Cardiac septum (tissue), 1 donor: ENCODE measurements at places on chromosomes 13 and 19. TPM values are rescaled to one million over a fixed set of nuclear protein-coding genes. Genes with fewer than 3 reads are reported as not detected.

YJU2 gene
- 11.7 TPM for total RNA-seq

CARS2 gene
- total RNA-seq, result 48.3 TPM

ZNF555 gene
- total RNA-seq, result 6.9 TPM

ABCA7 gene
- 10.5 TPM for total RNA-seq

SYT3 gene
- total RNA-seq, result not detected

ERICH4 gene
- total RNA-seq, result not detected

KLK6 gene
- total RNA-seq, result not detected

S1PR4 gene
- 1.2 TPM for total RNA-seq

- DNase-seq, result no peak
These were observed 2.0 kb upstream of the POLD1 start for GRCh38 chr19:50381881-50382729.

GRCh38 chr13:21871919-21872318 lies 201.0 kb downstream of the FGF9 start:
- DNase-seq, result no peak

DNA sequence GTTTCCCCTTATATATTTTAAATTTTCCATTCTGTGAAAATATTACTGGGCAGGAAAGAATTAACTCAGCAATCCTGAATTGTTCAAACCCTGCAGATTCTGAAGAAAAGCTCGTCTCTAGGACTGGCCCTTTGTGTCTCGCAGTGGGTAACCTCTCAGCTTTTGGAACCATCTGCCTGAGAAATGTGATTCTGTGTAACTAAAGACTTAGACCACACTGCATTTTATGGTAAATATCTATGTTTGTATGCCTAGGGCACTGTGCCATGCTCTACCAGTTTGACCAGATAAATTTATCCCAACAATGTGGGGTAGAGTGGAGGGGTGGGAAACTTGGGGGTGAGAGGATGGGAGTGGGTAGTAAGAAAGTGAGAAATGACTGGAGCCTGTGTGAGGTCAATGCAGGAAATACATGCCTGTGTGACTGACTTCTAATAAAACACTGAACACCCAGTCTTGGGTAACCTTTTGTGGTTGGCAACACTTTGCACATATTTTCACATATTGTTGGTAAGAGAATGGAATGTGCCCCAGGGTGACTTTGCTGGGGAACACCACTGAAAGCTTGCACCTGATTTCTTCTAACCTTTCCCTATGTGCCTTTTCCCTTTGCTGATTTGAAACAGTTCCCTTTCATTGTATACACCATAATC lies 1181.9 kb downstream of the OLFM4 start:
- no peak for DNase-seq

- DNase-seq, result no peak
These were observed 44.9 kb upstream of the USPL1 start for GRCh38 chr13:30572859-30573275.

- no peak for DNase-seq
These were observed 37.5 kb downstream of the RFC3 start for GRCh38 chr13:33855371-33855895.

DNA sequence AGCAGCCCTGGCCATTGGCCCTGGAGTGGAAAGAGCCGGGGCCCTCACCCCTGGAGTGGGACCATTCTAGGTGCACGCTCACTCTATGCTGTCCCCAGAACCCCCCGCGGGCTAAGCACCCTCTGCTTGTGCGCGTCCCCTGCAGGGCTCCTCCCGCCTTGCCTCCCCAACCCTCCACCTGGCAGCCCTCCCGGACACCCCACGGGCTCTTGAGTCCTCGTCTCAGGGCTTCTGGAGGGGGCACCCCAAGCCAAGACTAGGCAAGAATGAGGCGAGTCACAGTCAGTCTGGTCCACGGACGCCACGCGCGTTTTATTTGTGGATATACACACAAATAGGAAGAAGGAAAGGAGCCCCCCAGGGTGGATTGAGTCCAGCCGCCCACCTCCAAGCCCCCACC lies 7.0 kb upstream of the TMEM161A start:
- DNase-seq, result no peak

DNA sequence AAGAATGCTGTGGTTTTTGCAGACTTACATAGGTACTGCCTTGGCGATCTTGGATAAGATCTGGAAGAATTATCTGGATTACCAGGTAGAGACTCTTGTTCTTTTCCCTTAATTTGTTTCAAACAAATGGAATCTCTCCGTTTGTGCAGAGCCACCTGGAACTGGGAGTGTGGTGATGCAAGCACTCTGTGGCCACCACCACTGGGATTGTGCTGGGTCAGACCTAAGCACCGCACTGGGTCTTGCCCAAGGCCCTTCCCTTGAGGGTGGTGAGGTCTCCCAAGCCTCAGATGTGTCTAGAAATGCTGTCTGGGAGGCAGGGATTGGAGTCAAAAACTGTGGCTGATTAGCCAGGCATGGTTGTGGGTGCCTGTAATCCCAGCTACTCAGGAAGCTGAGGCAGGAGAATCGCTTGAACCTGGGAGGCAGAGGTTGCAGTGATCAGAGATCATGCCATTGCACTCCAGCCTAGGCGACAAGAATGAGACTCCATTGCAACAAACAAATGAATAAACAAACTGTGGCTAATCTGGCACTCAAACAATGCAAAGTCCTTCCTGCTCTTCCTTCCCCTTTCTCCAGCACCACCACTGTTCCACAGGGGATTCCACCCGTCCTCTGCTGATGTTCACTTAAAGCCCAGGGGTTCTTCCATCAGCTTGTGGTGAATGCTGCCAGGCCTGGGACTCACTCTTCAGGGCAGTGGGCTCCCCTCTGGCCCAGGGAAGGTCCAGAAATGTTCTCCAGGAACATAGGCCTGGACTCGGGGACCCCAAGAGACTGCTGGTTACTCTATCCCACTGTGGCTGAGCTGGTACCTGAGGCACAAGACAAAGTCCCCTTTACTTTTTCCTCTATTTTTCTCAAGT lies 10.8 kb upstream of the CEACAM1 start:
- peak; percentile 20 for DNase-seq

- no peak for DNase-seq
These were observed 150.9 kb downstream of the RFC3 start for GRCh38 chr13:33968520-33969507.

GRCh38 chr19:19077103-19077502 lies 13.3 kb downstream of the SLC25A42 start:
- no peak for DNase-seq

- DNase-seq, result no peak
These were observed 54.0 kb downstream of the ENOX1 start for GRCh38 chr13:43732726-43733125.

DNA sequence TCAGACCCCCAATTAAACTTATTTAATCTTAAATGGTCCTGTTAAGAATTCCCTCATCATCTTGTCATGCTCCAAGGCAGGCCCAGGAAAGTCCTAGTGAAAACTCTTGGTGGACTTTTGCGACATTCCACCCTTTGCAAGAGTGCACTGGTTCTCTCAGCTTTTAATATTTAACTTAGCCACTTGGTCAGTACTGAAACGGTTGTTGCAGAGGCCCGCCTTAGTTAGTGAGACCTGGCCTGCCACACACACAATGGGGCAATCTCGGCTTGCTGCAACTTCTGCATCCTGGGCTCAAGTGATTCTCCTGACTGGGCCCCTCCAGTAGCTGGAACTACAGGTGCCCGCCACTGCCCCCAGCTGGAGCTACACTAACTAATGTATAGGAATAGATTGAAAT lies 1366.0 kb downstream of the UQCRFS1 start:
- no peak for DNase-seq

DNA sequence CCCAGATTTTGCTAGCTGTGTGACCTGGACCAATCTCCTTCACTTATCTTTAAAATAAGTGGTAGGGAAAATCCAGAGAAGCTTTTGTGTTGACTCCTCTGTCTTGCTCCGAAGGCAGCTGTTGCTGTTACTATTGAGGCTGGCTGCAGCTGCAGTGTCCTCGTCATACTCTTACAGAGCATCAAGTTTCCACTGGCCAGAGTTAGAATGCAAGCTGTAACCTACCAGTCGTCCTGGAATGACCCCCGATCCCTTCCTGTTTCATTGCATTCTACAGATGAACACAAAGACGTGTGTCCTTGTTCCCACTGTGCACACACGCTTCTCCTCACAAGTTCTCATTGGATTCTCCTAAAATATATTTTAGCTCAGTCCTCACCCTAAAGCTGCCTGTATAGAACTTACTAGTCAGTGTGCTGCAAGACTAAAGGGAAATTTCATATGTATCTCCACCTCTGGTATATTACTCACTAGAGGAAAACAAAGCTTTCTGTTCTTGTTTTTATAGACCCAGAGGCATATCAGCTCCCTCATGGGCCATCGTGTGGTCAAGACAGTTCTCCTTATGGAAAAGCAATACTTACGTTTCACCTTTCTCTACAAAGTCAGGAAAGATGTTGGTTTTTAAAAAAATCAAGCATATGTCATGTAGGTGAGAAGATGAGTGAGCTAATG lies 589.8 kb downstream of the LMO7 start:
- DNase-seq, result no peak

DNA sequence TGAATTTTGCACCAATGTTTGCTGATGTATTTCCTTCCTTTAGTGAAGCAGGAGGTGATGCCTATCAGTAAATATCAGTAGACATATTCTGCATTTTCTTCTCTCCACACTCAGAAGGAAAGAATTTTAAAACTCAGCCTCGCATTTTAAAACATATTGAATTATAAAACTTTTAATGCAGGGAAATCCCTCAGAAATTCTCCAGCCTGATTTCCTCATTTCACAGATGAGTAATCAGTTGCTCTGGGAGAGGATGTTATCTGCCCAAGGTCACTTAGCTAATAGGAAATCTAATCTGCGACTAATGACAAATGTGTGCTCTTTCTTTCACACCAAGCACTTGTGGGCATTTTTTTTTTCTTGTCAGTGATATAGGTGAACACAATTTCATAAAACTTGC lies 320.6 kb downstream of the ITGBL1 start:
- DNase-seq, result no peak

GRCh38 chr19:6278740-6279619 lies 795 bp downstream of the MLLT1 start:
- no peak for DNase-seq

GRCh38 chr19:43782689-43783231 lies 2.0 kb upstream of the KCNN4 start:
- peak; percentile 61 for DNase-seq
